Stimulated activated CD8-positive, alpha-beta memory T cell treated with anti-CD3 and anti-CD28 coated beads, Interleukin-2, amount 100 ng/mL, for 1 hour (primary cell): ENCODE measurements at places on chromosomes 7 and 10.

GRCh38 chr7:18361756-18362155 lies 133.8 kb upstream of the HDAC9 start:
- DNase-seq: no peak

DNA sequence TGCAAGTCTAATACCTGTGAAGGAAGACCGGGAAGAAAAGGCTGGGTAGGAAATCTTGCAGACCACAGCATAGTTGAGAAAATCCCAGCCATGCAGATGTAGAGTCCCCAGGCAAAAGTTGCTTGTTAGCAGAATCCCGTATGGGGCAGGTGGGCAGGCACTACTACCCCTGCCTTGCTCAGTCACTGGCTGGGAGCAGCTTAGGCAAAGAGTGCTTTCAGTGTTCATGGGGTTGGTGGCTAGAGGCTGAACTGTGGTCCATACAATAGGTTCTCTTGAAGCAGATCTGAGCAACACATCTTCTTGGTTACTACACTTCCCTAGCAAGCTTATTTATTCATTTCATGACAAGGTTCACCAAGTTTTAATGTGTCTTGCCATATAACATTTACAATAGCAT lies 92.6 kb downstream of the AHCYL2 start:
- no peak for DNase-seq

- no peak for DNase-seq
Observed at GRCh38 chr10:111246136-111246535, 169.3 kb downstream of the ADRA2A start.

- no peak for DNase-seq
Observed at GRCh38 chr10:50325449-50326171, 74.3 kb upstream of the ASAH2 start.

DNA sequence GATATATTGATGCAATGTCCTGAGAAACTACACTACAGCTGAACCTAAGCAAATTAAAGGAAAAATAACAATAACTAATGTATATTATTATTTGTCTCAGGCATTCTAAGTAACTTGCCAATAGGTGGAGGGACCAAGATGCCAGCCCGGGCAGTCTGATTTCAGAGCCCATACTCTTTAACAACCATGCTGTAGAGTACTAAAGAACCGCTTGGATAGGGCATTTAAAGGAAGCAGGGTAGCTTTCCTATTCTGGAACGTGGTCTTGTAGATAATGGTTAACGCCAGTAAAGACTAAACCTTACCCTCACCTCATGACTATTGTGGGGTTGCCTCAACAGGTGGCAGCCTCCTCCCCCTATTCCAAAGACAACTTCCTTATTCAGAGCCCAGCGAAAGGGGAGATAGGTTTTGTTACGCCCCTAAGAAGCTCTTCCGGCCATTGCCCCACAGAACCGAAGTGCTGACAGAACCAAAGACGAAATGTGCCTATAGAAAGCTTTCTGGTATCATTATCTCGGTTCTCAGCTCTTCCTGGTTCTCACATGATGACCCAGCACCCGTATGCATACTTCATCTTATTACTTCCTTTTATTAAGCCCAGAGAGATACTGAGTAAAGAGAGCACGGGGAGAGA lies 707 bp upstream of the C1GALT1 start:
- peak; percentile 5 for DNase-seq

DNA sequence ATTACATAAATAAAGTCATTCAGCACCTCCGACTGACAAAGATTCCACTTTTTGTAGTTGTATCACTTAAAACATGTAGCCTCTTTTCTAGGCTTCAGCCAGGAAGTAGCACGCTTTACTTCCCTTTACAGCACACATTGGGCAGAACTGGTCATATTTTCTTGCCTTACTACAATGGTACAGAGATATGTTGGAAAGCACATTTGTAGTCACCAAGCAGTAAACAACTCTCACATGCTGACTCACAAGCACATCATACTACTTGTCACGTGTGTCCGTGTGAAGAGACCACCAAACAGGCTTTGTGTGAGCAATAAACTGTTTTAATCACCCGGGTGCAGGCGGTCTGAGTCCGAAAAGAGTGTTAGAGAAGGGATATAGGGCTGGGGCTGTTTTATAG lies 1071.8 kb downstream of the DNAJB9 start:
- no peak for DNase-seq

- no peak for DNase-seq
Observed at GRCh38 chr10:71290806-71291527, 28.1 kb upstream of the SLC29A3 start.

DNA sequence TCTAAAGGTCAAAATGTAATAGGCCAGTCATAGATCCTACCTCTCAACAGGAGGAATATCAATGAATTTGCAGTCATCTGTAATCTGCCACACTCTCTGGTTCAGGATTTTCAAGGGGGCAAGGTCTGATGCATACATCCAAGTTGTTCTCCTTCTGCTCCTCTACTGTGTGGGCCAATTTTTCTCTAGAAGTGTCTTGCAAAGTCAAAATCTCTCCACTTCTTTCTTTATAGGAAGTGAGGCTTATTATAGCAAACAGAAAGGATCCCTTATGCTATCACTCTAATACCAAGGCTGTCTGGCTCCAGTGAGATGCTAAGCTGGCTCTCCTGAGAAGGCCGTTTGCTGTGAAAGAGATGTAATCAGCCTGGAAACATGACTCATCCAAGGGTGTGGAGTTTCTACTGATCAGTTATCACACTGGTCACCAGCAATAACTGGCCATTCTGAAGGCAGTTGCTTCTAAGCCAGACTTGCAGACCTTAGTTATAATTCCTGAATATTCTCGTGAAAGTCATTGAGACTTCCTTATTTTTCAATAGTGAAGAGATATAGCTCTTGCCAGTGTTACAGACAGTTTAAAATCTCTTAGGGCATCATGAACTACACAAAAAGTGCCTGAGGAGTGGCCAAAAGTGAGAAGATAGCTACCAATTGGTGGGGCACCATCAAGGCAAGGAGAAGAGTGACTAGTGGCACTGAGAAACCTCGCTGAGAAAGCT lies 43.2 kb upstream of the LRGUK start:
- DNase-seq: no peak

- no peak for DNase-seq
Observed at GRCh38 chr10:77770081-77770867, 132.7 kb upstream of the KCNMA1 start.

GRCh38 chr10:47169581-47169980 lies 130.4 kb upstream of the GDF10 start:
- no peak for DNase-seq

DNA sequence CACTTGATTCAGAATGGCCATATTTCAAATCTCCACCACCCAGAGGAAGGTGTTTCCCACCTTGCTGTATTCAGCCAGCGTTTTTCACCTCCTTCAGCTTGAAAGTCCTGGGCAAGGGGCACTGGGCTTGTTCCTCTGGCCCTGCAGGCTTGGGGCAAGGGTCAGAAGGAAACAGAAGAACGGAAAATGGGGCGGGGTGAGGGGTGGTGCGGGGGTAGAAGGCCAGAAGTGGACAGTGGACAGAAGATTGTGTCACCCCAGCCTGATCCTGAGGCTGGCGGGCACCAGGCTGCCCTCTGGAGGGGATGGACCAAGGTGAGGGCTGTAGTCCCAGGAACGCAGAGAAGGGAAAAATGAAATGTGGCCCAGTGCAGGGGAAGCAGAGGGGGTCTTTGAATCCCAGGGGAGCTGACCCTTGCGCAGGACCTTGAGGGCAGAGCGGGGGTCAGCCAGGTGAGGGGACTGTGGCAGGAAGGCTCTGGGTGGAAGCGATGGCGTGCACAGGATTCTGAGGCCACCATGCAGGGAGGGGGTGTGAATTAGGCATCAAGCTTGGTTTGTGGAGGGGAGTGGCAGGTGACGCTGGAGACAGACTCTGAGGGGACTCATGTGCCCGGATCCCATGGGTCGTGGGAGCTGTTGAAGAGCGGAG lies 23.0 kb downstream of the TMEM120A start:
- DNase-seq: no peak

GRCh38 chr10:5071411-5072198 lies 22.6 kb upstream of the AKR1C3 start:
- no peak for DNase-seq

GRCh38 chr7:6271694-6272440 lies 557 bp downstream of the CYTH3 start:
- no peak for DNase-seq

- no peak for DNase-seq
Observed at GRCh38 chr10:33506838-33507661, 172.6 kb upstream of the NRP1 start.

DNA sequence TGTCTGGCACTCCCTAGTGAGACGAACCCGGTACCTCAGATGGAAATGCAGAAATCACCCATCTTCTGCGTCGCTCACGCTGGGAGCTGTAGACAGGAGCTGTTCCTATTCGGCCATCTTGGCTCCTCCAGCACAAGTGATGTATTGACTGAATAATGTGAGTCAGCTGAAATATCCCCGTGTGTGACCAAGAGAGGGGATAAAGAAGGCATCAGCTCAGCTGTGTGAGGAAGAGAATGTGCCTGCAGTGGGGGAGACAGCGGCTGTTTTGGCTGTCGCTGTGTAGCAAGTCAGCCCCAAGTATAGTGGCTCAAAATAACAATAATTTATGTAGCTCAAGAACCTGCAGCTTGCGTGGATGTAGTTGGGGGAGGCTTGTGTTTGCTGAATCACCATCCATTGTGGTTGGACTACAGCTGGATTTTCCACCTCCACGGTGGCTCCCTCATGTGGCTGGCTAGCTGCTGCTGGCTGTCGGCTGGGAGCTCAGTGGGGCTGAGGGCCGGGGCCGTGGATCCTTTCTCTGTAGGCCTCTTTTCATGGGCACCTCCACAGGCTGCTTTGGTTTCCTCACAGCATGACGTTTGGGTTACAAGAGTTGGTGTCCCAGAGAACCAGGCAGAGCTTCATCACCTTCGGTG lies 434.5 kb downstream of the CCSER2 start:
- no peak for DNase-seq

GRCh38 chr7:38316733-38317360 lies 43.4 kb upstream of the TARP start:
- no peak for DNase-seq

DNA sequence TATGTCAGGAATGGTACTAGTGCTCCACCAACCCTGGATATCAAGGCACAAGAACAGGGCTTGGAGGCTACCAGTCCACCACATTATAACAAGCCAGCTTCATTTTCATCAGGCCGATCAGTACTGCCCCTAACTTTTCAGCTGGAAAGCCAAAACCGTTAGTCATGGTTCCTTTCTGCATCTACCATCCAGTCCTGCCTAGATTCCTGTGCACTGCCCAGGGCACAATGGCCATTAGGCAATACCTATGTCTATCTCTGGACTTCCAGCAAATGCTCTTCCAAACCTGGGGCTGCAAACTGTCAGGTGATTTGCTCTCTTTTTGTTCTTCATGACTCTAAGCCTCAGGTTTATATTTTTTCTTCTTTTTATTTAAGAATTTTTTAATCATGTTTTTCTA lies 937.7 kb downstream of the SORCS1 start:
- no peak for DNase-seq

GRCh38 chr10:132489704-132490534 lies 47.7 kb upstream of the INPP5A start:
- DNase-seq: no peak

- no peak for DNase-seq
Observed at GRCh38 chr7:110612680-110613079, 478.2 kb upstream of the LRRN3 start.

DNA sequence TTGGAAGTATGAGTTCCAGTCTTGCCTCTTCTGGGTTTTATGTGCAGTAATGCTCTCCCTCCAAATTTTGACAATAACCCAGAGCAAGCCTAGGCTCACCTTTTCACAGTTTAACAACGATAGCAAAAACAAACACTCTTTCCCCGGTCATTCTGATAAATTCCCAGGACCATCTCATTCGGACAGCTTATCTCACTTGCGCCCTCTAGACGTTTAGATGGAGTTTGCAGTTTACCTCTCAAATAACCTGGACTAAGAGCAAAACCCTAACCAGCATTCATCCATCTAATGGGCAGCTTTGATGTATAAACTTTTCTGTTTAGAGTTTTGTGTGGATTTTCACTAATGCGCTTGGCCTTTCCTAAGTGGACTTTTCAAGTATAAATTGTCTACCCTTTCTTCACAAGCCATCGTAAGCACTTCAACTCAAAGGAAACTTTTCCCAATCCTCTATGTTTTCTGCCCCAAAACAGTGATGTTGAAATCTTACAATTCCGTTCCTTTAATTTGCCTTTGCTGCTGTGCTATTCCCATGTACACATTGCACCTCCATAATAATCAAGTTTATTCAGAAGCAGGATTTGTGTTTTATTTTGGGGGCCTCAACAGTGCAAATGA lies 114.9 kb downstream of the HDAC9 start:
- DNase-seq: no peak

DNA sequence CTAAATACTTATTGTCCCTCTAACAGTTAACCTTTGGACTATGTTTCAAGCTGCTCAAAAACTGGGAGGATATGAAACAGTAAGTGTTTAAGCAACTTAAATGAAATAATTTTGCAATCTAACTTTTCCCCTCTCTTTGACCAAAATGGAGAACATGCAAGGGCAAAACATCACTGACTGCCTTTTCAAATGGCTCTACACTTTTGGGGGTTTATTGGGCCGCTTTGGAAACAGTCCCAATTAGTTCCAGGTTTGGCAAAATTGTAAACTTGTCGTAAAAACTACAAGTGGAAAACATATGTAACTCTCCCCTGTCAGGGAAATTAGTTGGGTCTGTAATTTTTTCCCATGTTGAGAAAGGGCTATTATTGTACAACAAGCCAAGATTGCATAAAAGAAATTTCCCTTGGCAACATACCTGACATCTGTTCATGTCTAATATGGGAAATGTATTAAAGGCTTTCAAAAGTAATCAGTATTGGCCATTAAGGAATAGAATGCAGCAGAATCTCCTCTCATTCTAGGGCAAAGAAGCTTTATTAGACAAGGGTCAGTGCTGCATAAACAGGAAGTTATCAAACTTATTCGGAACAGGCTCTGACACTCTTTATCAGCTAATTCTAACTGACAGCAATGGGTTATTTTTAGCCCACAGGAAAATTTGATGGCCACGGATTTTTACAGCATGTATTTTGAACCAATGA lies 157.9 kb downstream of the ARID5B start:
- DNase-seq: no peak

DNA sequence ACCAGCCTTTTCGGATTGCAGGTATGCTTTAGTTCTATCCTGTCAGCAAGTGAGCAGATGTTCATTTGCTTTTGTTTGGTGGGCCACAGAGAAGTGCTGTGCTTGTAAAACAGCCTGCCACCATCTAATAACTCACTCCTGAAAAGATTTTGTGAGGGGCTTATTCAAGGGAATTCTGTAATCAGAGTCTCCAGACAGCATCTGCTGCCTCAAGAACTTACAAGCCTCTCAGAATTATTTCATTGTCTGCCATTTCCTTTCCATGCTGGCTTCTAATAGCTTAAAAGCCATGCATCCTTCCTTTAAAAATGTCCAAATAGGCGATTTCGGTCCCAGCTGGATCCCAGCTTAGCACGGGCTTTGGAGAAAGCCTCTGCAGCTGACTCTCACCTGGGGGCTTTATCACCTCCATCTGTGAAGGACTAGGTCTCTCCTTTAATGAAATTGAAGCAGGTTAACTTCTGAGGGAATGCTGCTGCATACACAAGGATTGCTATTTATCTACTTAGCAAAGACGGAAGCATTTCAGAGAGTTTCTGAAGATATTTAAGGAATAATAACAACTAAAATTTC lies 48.0 kb downstream of the MALRD1 start:
- no peak for DNase-seq

GRCh38 chr7:149248777-149249176 lies 9.3 kb downstream of the ZNF212 start:
- DNase-seq: no peak
